ENCODE measurements at places on chromosomes 13 and 19.

GRCh38 chr13:100483841-100484381 lies 104.7 kb downstream of the GGACT start:
- DNase-seq = no peak

DNA sequence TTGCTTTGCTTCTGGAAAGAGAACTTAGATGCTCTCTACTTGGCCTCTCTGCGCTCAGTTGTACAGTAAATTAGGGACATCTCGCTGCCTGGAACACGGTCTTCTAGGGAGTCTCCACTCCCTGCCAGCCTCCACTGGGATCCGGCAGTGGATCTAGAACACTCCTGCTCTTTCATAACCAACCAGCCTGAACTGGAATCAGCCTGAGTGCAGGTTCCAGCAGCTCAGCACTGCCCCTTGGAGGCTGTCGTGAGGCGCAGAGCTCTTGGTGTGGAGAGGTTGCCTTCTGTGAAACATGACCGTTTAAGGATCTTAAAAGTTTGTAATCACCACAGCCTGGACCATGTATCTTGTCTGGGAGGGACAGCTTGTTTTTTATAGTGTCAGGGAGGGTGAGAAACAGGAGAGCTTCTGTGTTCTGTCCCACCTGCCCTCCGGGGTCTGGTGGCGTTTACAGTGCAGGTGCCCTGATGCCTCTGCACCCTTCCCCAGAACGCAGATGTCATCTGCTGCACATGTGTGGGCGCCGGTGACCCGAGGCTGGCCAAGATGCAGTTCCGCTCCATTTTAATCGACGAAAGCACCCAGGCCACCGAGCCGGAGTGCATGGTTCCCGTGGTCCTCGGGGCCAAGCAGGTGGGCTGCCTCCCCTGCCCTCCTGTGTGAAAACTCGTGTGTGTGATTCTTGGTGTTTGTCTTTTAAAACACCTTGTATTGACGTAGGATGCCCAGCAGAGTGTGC lies 24.8 kb downstream of the UPF1 start:
- peak; percentile 22 for DNase-seq

- no peak for DNase-seq
These were observed 19.2 kb downstream of the SIGLEC7 start for GRCh38 chr19:51161266-51161665.

GRCh38 chr19:6473647-6474046 lies 7.9 kb downstream of the DENND1C start:
- DNase-seq = no peak

- DNase-seq = no peak
These were observed 29.4 kb upstream of the KDM4B start for GRCh38 chr19:4939466-4939865.

- DNase-seq = no peak
These were observed 68.3 kb downstream of the ZNF431 start for GRCh38 chr19:21210037-21210621.

GRCh38 chr13:20798027-20798426 lies 24.3 kb upstream of the EEF1AKMT1 start:
- DNase-seq = no peak

- peak; percentile 61 for DNase-seq
These were observed at the start of gene ZNF836 for GRCh38 chr19:52171321-52172169. TSS of gene ZNF836 (minus strand) at chr19:52171621. CDS start at chr19:52168072, 3,549 bp downstream.

GRCh38 chr19:48090281-48090802 lies 20.3 kb downstream of the PLA2G4C start:
- DNase-seq = peak; percentile 42

DNA sequence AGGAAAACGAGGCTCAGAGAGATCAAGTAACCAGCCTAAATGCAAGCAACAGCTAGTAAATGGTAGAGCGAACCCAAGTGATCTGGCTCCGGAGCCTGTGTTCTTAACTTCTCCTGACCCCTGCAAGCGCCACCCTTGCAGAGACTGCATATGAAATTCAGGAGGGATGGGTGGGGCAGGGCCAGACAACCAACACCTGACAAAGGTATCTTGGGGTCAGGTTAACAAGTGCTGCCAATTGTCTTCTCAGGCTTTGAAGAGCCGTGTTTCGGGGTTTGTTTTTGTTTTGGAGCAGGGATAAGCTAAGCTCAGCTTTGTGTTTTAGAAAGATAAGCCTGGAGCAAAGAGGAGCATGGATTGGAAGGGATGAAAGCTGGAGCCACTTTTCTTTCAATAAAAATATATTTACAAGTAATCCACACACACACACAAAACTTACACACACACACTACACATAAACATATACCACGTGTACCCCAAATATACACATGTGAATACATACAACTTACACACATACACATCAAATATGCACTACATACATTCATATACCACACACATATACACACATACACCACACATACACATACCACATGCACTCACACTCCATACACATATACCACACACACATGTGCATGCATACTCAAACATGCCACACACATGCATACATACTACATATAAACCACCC lies 722.0 kb downstream of the DIAPH3 start:
- no peak for DNase-seq

- DNase-seq = no peak
These were observed 20.6 kb downstream of the MYBPC2 start for GRCh38 chr19:50453243-50453642.

DNA sequence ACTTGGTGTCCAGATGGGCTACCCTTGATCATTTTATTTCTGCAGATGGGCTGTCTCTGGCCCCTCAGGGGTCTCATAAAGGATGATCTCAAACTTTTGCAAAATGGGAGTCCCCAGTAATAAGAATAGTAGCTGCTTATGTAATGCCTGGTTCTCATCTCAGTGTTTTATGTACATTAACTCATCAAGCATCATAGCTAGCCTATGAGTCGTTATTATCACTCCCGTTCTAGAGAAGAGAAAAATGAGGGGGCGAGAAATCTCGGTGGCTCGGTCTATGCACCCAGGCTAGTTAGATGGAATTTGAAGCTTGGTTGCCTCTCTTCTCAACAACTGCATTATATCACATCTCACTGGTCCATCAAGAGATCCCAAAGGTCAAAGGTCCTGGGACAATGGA lies 3.4 kb downstream of the CACNG6 start:
- DNase-seq = no peak

GRCh38 chr13:98927951-98928927 lies 49.6 kb downstream of the DOCK9 start:
- peak; percentile 67 for DNase-seq

GRCh38 chr13:27139565-27139964 lies 32.0 kb downstream of the USP12 start:
- DNase-seq = no peak

- DNase-seq = peak; percentile 16
These were observed 37.0 kb upstream of the PCDH9 start for GRCh38 chr13:67267136-67267535.

DNA sequence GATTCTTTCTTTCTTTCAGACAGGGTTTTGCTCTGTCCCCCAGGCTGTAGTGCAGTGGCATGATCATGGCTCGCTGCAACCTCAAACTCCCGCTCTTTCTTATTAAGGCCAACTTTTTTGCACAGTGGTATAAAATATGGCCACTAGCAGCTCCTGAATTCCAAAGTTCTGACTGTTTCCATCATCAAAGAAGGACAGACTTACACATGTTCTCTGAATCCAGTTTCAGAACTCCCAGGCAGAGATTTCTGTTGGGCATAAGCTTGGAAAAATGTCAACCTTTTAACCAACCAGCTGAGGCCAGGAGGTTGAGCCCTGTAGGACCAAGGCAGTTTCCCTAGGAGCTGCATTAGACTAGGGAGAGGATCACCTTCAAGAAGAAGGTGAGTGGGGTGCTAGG lies 184.1 kb downstream of the HS6ST3 start:
- no peak for DNase-seq

All from fibroblast of skin of abdomen (primary cell).